GOT3 (cell line): ENCODE measurements at places on chromosomes 7 and 10.

GRCh38 chr10:36073796-36074345 is 431.8 kb upstream of the FZD8 start:
- DNase-seq = no peak

- DNase-seq = no peak
These were observed 38.9 kb upstream of the YAE1 start for GRCh38 chr7:39527296-39527695.

GRCh38 chr10:104591441-104591840 is 49.6 kb upstream of the SORCS3 start:
- DNase-seq = no peak

GRCh38 chr7:115548756-115549155 is 481.8 kb downstream of the TFEC start:
- no peak for DNase-seq

DNA sequence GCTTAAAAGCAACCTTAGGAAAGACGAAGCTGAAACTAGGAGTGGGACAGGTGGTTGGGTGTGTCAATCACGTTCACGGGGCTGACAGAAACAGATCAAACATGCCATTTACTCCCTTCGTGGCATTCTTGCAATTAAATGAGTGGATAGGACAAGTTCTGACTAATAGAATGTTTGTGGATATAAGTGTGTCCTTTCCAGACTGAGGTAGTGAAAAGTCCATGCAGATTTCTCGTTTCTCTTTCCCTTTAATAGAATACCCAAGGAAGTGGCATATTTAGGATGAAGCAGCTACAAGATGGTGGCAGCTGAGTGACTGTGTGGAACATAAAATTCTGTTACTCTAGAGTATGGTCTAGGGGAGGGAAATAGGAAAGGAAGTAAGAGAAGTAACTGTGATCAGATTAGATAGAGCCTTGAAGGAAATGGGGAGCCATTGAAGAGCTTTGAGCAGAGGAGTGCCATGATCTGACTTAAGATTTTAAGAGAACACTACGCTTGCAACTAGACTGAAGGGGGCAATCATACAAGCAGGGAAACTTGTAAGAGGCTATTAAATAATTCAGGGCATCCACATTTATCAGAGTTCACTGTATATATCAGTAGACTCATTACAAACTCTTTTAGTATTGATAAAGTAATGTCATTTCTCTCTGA is 46.3 kb upstream of the HYAL4 start:
- DNase-seq = no peak

GRCh38 chr10:29767968-29768367 is 133.2 kb upstream of the SVIL start:
- DNase-seq = no peak

DNA sequence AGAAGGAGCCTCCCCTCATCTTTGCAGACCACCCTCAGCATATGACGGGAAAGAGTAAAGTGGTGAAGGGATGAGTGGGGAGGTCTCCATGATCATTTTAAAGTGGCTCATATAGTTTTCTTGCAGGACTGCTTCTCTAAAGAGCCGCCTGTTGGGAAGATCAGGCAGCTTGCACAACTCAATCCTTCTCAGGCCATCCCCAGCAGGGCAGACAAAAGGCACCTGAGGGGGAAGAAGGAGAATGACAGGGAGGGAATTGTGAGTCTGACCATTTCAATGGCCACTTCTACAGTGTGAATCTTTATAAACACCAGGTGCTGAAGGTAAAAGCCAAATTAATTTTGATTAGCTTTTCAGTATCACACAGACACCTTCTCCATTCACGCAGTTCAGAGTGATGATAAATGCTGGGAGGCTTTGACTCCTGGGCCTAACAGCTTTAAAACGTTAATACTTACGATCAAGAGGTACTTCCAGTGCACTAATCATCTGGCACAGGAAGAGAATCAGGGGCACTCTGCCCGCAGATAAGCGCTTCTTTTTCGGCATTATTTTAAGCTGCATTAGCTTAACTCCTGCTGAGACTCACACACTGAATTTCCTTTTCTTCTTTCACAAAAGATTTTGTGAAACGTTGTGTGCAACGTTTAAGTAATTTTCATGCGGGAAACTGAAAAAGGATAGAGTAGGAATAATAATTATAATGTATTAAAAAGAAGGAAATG is 109.5 kb upstream of the LAMB4 start:
- no peak for DNase-seq

- DNase-seq = no peak
These were observed 52.0 kb downstream of the GRB10 start for GRCh38 chr7:50730446-50731400.

GRCh38 chr10:35195361-35196306 is 69.0 kb downstream of the CREM start:
- DNase-seq = no peak

GRCh38 chr10:11799736-11800080 is 23.4 kb upstream of the PROSER2 start:
- no peak for DNase-seq

GRCh38 chr7:1948887-1949680 is 279.0 kb downstream of the ELFN1 start:
- DNase-seq = no peak

DNA sequence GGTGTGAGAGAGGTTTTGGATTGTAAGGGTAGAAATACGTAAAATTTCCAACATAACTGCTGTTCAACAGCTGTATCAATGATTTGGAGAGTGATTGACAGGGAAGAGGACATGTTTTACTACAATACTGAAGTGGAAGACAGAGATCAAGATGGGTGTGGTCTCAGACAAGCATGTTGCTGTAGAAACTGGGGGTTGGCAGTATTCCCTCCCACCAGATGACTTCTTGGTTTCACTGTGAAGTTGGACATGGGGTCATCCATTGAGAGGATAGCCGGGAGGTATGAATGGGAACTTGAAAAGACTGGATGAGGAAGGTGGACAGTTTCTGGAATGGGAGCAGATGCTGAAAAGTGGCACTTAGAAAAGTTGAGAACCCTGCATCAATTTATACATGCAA is 95.3 kb upstream of the HDAC9 start:
- DNase-seq = no peak

GRCh38 chr7:47000561-47000960 is 581.4 kb downstream of the TNS3 start:
- DNase-seq = no peak

- DNase-seq = no peak
These were observed 87.3 kb upstream of the TES start for GRCh38 chr7:116122972-116123595.

GRCh38 chr10:13528875-13529713 is at the start of gene BEND7:
TSS of gene BEND7 (minus strand) at chr10:13529014. CDS start at chr10:13528533, 481 bp downstream.
- DNase-seq = no peak

DNA sequence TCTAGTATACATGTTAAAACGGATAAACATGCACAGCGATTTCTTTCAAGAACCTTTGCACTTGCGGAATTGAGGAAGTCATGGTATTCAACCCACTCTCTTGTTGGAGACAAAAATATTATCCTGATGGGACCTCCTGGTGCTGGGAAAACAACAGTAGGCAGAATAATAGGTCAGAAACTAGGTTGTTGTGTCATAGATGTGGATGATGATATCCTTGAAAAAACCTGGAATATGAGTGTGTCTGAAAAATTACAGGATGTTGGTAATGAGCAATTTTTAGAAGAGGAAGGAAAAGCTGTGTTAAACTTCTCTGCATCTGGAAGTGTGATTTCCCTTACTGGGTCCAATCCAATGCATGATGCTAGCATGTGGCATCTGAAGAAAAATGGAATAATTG is 6.9 kb downstream of the THNSL1 start:
- DNase-seq = no peak

DNA sequence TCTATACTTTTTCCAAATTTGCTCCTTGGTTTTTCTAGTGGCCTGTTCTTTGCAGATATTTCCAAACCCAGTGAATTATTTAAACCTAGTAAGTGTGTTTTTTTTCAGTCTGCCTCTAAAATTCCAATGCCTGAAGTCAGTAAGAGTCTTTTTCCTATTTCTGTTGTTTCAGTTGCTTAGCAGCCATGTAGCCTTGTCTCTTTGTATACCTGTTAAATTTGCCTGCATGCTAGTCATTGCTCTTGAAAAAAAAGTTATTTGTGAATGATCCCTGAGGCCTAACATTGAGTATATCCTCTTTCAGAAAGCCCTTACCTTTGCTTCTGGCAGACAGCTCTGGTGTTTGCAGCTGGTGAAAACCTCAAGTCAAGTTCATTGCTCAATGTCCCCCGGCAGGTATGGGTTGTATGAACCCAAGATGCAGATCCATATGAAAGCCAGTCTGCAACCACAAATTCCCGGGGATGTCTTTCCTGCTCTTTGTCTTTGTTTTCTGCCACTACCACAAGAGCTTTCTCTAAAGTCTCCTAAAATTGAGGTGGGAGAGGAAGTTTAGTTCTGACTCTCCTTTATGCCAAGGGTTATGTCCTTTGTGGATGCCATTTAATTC is 35.7 kb downstream of the CH25H start:
- no peak for DNase-seq

- DNase-seq = no peak
These were observed 124.7 kb downstream of the GRM3 start for GRCh38 chr7:86768394-86768793.

DNA sequence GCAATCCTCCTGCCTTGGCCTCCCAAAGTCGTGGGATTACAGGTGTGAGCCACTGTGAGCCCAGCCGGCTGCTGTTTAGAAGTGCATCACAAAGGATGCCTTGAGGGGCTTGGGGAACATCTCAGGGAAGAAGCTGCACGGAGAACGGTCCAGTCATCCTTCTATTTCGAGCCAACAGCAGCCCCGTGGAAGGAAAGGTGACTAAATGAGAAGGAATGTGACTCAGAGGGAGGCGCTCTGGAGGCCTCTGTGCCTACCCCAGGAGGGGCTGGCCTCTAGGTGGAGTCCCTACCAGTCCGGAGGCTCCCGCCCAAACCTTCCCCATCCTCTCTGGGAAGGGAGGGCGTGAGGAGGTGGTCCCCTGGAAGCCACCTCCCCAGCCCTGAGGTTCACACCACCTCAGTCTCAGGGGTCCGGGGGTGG is 76.2 kb downstream of the CTBP2 start:
- DNase-seq = no peak

GRCh38 chr7:137585591-137585990 is 242.1 kb upstream of the PTN start:
- no peak for DNase-seq

GRCh38 chr10:112969542-112969941 is 19.5 kb downstream of the TCF7L2 start:
- DNase-seq = no peak

GRCh38 chr10:7317786-7318446 is 92.9 kb downstream of the SFMBT2 start:
- DNase-seq = no peak
